Stimulated activated CD8-positive, alpha-beta memory T cell treated with anti-CD3 and anti-CD28 coated beads, Interleukin-2, amount 100 ng/mL, for 1 hour (primary cell): ENCODE measurements at places on chromosomes 12 and 14.

DNA sequence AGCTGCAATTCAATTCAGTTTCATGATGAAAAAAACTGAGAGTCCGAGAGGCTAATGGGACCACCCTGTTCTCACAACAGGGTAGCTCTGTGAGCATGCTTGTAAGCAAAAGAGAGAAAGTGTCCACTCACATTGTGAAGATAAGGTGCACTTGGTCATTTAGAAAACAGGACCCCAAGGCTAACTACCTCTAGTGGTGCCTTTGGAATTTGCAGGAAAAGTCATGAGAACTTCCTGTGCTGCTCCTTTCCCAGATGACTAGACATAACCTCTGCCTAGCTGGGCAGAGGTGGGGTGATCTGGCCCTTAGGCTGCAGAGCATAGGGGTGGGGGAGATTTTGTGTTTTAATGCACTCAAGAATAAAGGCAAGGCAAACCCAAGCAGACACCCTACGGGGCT lies 118.9 kb downstream of the STAB2 start:
- no peak for DNase-seq

DNA sequence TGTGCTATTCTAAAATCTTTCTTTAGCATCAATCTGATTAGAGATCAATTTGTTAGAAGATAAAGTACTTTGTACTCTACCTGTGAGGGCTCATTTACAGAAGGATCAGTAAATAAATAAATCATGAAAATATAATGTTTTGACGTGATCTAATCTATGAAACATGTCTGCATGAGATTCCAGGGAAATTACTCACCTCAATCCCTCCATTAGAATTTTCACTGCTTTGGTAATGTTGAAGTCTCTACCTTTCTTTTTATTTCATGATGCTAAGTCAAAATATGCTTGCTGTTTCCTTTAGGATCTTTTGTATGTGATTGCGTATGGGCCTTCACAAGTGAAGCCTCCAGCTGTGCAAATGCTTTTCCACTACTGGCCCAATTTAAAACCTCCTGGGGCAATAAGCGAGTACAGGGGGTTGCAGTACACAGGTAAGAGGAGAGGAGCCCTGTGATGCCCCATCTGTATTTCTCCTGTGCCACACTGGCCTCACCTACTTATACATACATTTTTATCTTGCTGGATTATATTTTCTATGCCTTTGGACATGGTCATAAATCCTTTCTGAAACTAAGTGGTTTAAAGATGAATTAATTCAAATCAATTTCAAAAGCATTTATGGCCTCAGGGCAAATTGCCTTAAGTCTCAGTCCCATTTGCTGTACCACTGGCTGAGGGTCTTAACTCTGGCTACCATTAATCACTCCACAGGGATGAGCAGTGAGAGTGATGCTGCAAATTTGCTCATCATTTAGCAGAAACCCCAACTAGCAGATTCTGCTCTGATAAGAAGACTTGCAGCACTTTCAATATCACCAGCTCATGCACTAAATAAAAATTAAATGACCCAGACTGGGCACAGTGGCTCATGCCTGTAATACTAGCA lies 66.4 kb downstream of the UNC79 start:
- DNase-seq = no peak

- no peak for DNase-seq
Observed at GRCh38 chr14:61498811-61499210, 177.4 kb downstream of the PRKCH start.

DNA sequence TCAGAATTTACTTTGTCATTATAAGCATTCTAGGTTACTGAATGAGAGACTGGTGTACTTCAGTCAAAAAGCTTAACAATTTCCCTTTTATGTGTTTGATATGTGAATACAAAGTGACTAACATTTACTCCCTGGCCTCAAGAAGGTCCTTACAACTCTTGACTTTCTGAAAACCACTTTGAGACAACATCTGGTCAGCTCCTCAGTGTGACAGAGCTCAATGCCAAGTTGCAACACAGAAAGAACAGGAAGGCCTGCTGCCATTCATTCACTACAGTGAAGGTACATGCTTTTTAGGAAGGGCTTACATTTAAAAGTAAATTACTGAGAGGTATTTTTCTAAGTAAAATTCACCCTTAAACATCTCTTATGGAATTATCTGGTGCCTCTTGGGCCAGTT lies 2.3 kb upstream of the NAA30 start:
- DNase-seq = no peak

DNA sequence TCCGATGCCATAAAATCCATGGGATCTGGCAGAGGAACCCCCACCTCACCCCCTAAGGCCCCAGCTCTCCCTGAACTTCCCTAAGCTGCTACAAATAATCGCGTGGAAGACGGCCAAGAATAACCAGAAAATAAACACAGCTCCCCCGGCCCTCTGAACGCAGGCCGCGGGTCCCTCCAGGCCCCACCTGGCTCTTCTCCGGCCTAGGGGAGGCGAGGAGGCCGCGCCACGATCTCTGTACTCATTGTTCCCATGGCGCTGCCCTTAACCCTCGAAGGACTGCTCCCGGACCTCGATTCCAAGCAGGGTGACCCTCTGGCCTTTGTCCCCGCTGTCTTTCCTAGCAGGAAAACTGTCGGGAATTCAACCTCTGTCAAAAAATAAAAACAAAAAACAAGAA lies 33.9 kb upstream of the TBX5 start:
- DNase-seq = no peak

DNA sequence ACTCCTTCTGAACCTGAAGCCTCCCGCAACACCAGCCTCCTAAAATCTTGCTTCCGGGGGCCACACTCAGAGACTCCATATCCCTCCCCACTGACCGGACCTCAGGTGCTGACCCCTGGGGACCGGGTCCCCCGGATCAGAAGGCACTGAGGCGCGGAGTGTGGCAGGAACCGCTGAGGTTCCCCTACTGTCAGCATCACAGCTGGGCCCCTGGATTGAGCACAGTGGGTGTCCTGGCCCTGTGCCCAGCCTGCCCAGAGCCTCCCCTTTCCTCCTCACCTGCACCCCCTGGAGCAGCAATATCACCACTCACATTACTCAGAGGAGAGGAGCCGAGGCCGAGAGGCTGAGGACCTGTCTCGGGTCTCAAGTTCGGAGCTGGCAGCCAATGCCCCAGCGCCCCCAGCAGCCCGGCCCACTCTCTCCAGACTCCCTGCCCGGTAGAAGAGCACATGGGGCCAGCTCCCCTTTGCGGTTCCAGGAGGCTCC lies 101.2 kb upstream of the EIF5 start:
- no peak for DNase-seq

DNA sequence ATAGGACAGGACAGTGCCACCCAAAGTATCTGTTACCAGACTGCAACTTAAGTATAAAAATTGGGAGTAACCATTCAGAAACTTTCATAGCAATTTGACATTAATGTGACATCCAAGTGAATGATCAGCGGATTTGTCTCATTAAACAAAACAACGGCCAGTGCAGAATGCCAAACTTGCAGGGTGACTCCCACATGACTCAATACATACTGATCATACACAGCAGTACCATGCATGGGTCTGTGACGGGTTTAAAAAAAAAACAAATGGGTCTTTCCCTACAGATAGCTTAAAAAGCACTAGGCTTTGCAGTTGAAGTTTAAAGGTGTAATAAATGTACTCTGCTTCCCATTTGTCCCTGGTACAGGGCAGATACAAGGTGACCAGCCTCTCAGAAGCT lies 116.6 kb downstream of the SLC35F4 start:
- DNase-seq = no peak

- DNase-seq = no peak
Observed at GRCh38 chr14:51880835-51881580, 20.6 kb downstream of the GNG2 start.

GRCh38 chr14:59678352-59678751 lies 101.7 kb upstream of the CCDC175 start:
- DNase-seq = no peak

DNA sequence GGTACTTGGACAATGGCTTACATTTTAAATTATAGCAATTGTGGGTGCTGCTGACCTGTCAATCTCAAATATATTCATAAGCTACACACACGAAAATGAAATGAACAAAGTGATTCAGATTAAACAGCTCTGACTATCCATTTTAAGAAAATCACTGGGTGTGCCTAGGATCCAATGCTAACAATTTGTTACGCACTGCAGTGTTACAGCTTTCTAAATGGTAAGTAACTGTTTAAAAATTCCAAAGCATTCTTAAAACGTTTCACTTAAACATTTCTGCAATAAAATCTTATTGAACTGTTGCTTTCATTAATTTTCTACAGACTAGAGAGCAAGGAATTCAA lies 18.9 kb downstream of the LMO3 start:
- DNase-seq = no peak
